Activated T-cell treated with anti-CD3 and anti-CD28 coated beads, Interleukin-2, amount 50 U/mL, for 24 hours (primary cell): ENCODE measurements at places on chromosomes 3 and 15.

DNA sequence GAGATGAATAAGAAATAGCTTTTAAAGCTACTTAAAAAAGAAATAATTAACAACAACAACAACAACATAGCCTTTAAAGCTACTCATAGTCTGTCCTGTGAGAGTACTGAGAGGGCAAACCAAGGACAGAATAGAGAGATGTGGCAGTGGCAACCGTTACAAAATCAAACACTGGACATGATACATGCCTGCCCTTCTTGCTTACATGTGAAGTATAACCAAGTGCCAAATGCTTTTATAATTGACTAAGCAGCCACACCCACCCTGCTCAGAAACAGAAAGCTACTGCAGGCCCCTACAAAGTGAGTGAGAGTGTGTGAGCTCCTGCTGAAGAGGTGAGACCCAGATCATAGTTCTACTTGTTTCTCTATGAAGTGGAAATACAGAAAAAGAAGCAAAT is 38.4 kb downstream of the NDUFB4 start:
- no peak for DNase-seq

GRCh38 chr15:60548101-60548500 is 69.2 kb upstream of the ICE2 start:
- peak; percentile 67 for DNase-seq

- no peak for DNase-seq
Measured at GRCh38 chr3:74119221-74119620, 494.5 kb upstream of the PDZRN3 start.

GRCh38 chr15:50681467-50681866 is 5.1 kb downstream of the TRPM7 start:
- no peak for DNase-seq

DNA sequence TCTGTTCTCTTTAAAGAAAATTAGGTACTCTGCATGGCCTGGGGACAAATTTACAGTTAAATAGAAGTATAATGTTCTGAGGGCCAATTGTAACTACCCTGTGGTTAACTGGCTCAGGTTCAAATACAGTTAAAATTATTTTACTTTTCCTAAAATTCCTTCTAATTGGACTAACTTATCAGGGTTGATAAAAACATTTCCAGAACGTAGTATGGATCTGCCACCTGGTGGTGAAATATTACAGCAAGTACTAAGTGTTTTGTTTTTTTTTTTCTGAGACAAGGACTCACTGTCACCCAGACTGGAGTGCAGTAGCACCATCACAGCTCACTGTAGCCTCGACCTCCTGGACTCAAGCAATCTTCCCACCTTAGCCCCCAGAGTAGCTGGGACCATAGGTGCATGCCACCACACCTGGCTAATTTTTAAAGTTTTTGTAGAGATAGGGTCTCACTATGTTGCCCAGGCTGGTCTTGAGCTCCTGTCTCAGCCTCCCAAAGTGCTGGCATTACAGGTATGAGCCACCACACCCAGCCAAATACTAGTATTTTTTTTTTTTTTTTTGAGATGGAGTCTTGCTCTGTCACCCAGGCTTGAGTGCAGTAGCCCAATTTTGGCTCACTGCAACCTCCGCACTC is 29.2 kb downstream of the NEO1 start:
- peak; percentile 33 for DNase-seq

DNA sequence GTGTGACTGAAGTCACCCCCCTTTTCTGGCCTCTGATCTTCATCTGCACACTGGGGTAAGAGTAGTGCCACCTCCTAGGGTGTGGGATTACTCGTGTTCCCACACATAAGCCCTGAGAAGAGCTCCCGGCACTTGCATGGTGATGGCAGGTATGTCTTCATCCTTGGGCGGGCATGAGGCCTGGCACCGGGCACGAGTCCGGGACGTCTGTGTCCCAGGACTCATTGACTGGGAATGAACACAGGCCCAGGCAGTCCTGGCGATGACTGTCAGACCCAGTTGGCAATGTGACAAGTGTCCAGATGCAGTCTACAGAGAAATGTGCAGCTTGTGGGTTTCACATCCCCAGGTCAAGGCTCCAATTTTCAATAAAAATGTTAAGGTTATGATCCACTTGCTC is 78.9 kb downstream of the TBC1D2B start:
- DNase-seq: no peak

GRCh38 chr3:31661993-31662670 is 129.4 kb downstream of the STT3B start:
- DNase-seq: no peak

GRCh38 chr15:58987036-58987435 is 427 bp upstream of the RNF111 start:
- DNase-seq: no peak

- DNase-seq: no peak
Measured at GRCh38 chr3:189573004-189573403, 58.2 kb upstream of the TP63 start.
